ENCODE measurements at places on chromosomes 6 and 20.

DNA sequence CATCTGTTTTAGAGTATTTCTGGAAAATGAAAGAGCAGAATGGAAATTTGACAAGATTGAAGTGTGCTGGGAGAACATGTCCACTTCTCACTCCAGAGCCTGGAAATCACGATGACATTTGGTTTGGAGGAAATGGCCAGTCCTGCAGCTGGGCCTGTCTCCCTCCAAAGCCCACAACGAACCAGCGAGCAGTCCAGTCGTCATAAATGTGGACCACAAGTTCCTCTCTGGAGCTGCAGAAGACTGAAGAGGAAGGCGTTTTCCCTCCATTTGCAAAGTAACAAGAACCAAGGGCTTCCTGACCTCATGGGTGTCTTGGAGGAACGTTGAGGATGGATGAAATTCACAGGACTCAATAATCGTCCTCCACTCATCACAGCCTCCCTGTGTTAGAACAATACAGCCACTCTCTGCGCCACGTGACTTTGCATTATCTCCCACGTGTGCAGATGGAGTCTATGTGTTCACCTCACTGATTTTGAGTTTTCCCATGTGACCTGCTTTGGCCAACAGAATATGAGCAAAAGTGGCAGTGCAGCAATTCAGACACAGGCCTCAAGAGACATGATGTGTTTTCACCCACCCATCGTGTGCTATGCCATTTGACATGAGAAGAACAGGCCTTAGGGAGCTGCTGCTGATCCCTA, 9.1 kb upstream of the SPATS1 start:
- no peak for DNase-seq

GRCh38 chr20:46261456-46262253, 46.6 kb downstream of the CDH22 start:
- DNase-seq, result no peak

GRCh38 chr6:77450924-77451323, 12.4 kb downstream of the HTR1B start:
- DNase-seq, result no peak

DNA sequence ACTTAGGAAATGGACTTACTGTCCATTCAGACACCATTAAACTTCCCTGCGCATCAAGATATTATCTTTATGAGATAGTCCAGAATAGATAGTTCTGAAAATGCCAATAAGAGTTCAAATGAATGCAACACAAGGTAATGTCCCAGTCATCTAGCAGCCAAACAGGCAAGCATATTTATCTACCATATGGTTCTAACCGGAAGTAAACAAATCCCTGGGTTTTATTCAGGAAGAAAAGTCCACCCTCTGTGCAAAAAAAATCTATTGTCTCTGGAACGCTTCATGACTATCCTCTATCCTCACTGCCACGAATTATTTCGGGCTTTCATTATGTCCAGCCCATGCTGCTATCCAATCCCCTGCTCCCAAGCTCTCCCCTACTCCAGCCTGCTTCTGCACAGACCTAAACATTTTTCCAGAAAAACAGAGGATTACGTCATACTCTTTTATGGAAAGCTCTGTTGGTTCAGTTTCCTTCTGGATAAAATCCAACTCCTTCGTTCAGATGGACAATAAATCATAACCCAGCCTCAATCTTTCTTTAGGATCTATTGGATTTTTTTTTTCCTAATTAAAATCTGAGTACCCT, 11.4 kb downstream of the PPIL6 start:
- DNase-seq, result no peak

GRCh38 chr6:35197196-35197595, 16.6 kb upstream of the SCUBE3 start:
- no peak for DNase-seq

DNA sequence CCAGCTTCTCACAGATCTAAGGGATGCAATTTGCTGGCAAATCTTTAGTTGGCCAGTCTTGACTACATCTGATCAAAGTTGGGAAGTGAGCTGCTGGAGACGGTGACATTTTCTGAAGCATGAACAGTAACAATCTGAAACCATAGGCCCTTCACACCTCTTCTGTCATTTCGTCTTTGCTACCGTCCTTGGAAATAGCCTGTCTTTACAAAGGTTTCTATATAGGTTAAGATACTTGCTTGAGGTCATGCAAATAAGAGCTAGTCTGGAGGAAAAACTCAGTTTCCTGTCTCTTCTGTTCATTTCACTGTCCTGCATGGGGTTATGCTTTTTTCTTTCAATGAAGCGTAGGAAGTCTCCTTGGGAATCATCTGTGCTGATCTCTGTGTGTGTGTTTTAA, 55.6 kb downstream of the CARMIL1 start:
- DNase-seq, result no peak

- no peak for DNase-seq
These were observed 52.2 kb downstream of the GFRAL start for GRCh38 chr6:55379471-55379870.

DNA sequence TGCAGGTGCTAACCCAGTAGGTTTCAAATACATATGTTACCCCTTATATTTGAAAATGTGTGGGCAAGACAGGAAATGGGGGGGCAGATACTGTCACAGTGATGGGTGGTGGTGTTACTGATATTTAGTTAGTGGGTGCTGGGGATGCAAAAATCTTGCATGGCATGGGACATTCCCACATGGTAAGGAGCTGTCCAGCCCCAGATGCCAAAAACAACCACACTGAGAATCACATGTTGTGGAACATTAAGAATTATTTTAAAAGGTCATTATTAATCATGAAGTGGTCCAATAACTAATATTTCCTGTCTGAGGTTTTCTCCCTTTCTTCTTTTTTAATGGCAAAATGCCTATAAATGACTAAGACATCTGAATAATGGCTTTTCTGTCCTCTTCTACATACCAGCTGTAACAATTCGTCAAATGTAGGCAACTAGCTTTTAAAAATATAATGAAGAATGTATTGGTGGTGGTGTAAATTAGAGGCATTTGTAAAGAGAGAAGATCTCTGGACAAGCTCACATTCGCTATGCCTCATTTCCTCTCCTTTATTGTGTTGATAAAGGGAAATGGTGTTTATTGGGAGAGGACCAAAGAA, 57.3 kb upstream of the SLC35B3 start:
- DNase-seq, result no peak

DNA sequence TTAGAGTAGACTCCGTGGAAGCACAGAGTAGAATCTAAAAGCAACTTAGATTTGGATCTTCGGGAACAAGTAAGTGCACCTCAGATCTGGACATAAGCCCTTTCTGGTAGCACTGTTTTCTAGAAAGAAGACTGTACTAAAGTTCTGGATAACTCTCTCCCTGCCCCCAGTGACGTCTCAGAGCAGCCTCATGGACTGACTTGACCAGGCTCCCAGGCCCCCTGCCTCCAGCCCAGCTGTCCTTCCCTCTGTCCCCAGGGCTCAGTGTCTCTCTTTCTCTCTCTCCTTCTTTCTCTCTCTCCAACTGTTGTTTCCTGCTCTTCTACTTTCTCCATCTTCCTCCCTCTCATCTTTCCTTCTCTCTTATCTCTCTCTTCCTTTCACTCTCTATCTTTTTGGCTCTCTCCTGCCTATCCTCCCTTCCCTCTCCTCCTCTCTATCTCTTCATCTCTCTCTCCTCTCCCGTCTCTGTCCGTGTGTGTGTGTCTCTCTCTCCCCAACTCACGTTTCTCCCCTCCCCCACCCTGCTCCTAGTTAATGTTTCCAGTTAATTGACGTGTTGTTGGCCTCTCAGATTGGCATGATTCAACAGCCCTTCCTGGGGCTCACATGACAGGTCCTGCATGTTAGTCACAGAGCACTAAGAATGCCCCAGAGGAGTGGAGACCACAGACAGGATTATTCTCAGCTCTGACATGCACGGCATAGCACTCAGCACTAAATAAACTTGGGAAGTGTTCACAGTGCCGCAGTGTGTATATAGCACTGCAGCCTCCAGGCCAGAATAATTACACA, 180.4 kb upstream of the FOXQ1 start:
- DNase-seq, result peak; percentile 26

- no peak for DNase-seq
These were observed 236.1 kb downstream of the KCNQ5 start for GRCh38 chr6:72857791-72858585.
